ENCODE measurements at places on chromosomes 13 and 19.

DNA sequence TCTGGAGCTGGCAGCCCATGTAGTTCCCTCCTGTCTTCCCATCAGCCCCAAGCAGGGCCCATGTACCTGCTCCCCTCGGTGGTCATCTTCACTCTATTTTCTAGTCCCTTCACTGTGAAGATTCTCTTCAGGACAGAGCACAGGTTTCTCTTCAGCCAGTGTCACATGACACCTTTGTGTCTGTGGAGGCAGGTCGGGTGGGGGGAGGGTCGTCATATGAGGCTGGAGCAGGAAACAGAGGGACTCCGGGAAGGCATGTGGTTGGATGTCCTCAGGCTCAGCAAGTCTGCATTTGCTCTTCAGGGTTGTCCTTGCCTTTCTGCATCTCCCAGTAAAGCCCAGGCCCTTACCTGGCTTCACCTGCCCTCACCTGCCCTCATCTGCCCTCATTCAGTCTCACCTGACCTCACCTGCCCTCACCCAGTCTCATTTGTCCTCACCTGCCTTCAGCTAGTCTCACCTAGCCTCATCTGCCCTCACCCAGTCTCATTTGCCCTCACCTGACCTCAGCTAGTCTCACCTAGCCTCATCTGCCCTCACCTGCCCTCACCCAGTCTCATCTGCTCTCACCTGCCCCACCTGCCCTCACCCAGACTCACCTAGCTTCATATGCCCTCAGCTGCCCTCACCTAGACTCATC, 120.3 kb downstream of the ZDHHC20 start:
- H3K4me1 ChIP-seq: no peaks in the 10 kb centered on the region
- no peak for DNase-seq
- no peaks in the 10 kb centered on the region for H3K36me3 ChIP-seq
- H3K27ac ChIP-seq: no peak overlapping the region
- no peaks in the 10 kb centered on the region for H3K27me3 ChIP-seq

GRCh38 chr13:46662690-46663089, 109.7 kb downstream of the LRCH1 start:
- H3K4me1 ChIP-seq: peaks cover 44% of the 10 kb centered on the region
- H3K36me3 ChIP-seq: no peaks in the 10 kb centered on the region
- H3K4me3 ChIP-seq: no peak overlapping the region
- DNase-seq: no peak
- no peaks in the 10 kb centered on the region for H3K27me3 ChIP-seq

DNA sequence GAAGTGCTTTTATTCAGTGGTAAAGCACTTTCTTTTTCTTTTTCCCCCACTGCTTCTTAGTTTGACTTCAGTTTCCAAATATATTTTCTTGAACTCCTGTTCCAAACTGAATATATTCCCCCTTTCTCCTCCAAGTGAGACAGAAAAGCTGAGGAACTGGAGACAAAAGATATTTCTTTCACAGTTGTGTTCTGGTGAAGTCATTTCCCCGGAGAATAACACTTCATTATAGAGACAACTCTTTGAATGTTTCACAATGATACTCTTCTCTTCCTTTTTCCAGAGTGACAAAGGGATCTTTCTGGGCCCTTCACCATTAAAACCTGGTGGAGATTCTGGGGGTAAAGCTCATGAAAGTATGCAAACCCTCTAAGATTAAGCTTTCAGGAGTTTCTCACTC, 860.8 kb upstream of the SLITRK5 start:
- no peaks in the 10 kb centered on the region for H3K27me3 ChIP-seq
- no peak overlapping the region for H3K4me3 ChIP-seq
- no peak for DNase-seq
- H3K4me1 ChIP-seq: no peaks in the 10 kb centered on the region

- H3K4me1 ChIP-seq: peaks cover 7% of the 10 kb centered on the region
- H3K27me3 ChIP-seq: no peaks in the 10 kb centered on the region
- DNase-seq: no peak
- H3K27ac ChIP-seq: no peak overlapping the region
- no peaks in the 10 kb centered on the region for H3K36me3 ChIP-seq
These were observed 30.7 kb upstream of the DOCK9 start for GRCh38 chr13:99008577-99008976.

DNA sequence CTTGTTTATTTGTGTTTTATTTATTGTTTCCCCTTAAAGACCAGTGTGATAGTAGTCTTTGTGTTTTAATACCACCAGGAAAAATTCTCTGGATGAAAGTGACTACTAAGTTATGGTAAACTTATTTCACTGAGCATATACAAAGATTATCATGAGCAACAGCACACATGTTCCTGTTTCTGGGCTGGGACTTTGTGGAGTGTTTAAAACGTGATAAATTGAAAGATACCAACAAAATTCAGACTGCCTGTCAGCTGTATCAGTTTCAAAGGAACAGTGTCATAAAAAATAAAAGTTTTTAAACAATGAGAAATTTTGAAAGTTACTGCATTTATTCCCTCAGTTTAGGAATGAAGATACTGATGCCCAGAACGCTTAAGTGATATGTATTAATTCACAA, 259.4 kb downstream of the DACH1 start:
- no peaks in the 10 kb centered on the region for H3K27me3 ChIP-seq
- H3K4me1 ChIP-seq: no peaks in the 10 kb centered on the region
- no peaks in the 10 kb centered on the region for H3K36me3 ChIP-seq

- H3K36me3 ChIP-seq: peaks cover 2% of the 10 kb centered on the region
- H3K4me1 ChIP-seq: no peaks in the 10 kb centered on the region
- H3K27ac ChIP-seq: no peak overlapping the region
These were observed 50.7 kb downstream of the UGGT2 start for GRCh38 chr13:96002322-96003131.

GRCh38 chr13:105763851-105764250, 771.6 kb downstream of the EFNB2 start:
- H3K27me3 ChIP-seq: no peaks in the 10 kb centered on the region
- no peak overlapping the region for H3K4me3 ChIP-seq
- H3K27ac ChIP-seq: no peak overlapping the region
- H3K4me1 ChIP-seq: no peaks in the 10 kb centered on the region
- no peak for DNase-seq

- no peaks in the 10 kb centered on the region for H3K36me3 ChIP-seq
- peaks cover 44% of the 10 kb centered on the region for H3K4me1 ChIP-seq
- H3K4me3 ChIP-seq: no peak overlapping the region
- no peak for DNase-seq
- peak overlapping the region; percentile 99 for H3K27ac ChIP-seq
These were observed 1.9 kb upstream of the SELENOW start for GRCh38 chr19:47776568-47776967.

DNA sequence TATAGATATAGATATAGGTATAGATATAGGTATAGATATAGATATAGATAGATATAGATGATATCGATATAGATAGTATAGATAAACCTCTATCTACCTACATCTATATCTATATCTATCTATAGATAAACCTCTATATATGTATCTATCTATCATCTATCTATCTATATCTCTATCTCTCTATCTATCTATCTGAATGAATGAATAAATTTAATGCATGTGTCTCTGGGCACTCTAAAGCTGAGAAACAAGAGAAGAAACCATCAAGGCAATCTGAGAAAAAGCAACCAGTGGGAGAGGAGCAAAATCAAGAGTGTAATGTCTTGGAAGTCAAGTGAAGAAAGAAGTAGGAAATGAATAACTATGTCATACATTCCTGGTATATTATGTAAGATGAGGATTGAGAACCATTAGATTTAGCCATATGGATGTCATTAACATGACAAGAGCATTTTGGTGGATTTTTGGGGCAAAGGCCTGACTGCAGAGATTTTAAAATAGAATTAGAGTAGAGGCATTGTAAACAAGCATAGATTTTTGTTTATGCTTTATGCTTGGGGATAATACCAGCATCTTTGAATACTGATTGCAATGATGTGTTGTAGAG, 1262.7 kb upstream of the MIR17HG start:
- H3K27me3 ChIP-seq: no peaks in the 10 kb centered on the region
- no peak overlapping the region for H3K27ac ChIP-seq
- H3K36me3 ChIP-seq: no peaks in the 10 kb centered on the region
- no peaks in the 10 kb centered on the region for H3K4me1 ChIP-seq

GRCh38 chr13:45788011-45788410, 63.5 kb downstream of the SIAH3 start:
- no peaks in the 10 kb centered on the region for H3K27me3 ChIP-seq
- no peaks in the 10 kb centered on the region for H3K36me3 ChIP-seq
- no peaks in the 10 kb centered on the region for H3K4me1 ChIP-seq
- H3K4me3 ChIP-seq: no peak overlapping the region
- DNase-seq: no peak

DNA sequence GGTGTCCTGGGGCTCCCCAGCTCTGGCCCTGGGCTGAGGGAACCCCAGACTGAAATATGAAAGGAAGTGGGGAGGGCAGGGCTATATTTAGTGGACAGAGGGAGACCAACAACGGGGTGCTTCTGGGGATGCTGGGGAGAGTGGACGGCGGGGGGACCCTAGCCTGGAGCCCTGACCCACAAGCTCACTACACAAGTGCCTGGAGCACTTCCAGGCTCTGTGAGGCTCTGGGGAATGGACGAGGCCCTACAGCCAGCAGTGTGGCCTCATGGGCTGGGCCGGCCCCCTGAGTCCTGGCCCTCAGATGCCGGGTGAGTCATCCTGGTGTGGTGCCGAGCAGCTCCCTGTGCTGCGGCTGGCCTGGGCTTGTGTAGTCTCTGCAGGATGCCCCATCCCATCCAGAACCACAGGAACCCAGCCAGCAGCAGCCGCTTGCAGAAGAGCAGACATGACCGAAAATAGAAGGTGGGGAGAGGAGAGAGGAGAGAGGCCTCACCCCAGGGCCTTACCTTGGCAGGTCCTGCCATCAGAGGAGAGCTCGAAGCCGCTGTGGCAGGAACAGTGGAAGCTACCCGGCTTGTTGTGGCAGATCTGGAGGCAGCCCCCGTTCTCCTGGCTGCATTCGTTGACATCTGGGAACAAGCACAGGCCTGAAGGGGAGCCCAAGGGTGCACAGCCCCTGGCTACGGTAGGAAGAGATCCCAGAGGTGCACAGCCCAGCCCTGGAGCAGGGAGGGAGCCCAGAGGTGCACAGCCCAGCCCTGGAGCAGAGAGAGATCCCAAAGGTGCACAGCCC, 26.1 kb downstream of the GAS6 start:
- no peaks in the 10 kb centered on the region for H3K27me3 ChIP-seq
- H3K4me1 ChIP-seq: peaks cover 41% of the 10 kb centered on the region
- peak; percentile 84 for DNase-seq
- no peaks in the 10 kb centered on the region for H3K36me3 ChIP-seq

GRCh38 chr19:28737021-28737895, 475.7 kb downstream of the UQCRFS1 start:
- H3K27me3 ChIP-seq: no peaks in the 10 kb centered on the region
- H3K4me3 ChIP-seq: no peak overlapping the region
- no peak for DNase-seq
- H3K4me1 ChIP-seq: peaks cover 3% of the 10 kb centered on the region
- H3K36me3 ChIP-seq: no peaks in the 10 kb centered on the region

GRCh38 chr19:42333018-42333417, 7.6 kb downstream of the MEGF8 start:
- H3K4me1 ChIP-seq: no peaks in the 10 kb centered on the region
- no peak overlapping the region for H3K4me3 ChIP-seq
- no peaks in the 10 kb centered on the region for H3K36me3 ChIP-seq
- DNase-seq: no peak

DNA sequence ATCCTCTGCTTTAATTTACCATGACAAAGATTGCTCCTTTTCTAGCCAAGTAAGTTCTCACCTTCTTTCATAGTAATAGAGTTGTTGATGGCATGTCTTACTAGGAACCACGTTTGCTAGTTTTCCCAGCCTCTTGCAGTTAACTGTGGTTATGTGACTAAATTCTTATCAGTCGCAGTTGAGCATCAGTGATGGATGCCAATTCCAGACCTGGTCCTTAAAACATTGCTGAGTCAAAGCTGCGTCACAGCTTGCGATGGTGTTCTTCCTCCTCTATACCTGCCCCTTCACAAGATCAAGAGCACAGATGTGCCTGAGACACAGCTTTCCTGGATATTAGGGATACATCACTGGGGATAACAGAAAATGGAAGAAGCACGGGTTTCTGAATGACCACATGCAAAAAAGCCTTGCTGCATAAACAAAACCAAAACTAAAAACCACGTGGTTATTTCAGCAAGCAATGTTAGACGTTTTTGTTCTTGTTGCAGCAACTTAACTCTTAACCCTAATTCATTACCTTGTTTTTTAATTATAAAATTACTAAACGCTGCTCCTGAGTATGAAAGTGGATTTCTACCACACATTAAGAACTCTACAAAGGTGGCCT, 97.6 kb upstream of the DACH1 start:
- no peak overlapping the region for H3K4me3 ChIP-seq
- H3K4me1 ChIP-seq: no peaks in the 10 kb centered on the region
- DNase-seq: no peak
- no peaks in the 10 kb centered on the region for H3K36me3 ChIP-seq
- H3K27ac ChIP-seq: no peak overlapping the region

DNA sequence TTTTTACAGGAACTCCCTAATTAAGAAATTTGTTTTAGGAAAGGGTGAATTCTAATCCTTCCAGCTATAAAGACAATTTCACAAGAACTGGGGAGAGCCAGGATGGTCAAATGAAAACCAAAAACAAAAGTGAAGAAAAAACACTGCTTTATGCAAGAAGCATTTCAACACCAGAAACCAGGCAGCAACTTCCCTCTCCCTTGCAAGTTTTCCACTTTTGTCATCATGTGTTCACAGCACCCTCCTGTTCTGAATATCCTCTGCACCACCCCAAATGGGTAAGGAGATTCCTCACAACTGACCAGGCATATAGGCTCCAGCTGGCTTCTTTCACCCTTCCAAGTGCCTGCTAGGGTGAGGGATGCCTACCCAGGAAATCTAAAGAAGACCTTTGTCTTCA, 328.1 kb downstream of the TBC1D4 start:
- no peaks in the 10 kb centered on the region for H3K36me3 ChIP-seq
- DNase-seq: no peak
- H3K4me1 ChIP-seq: no peaks in the 10 kb centered on the region

GRCh38 chr19:14073261-14073924, 807 bp downstream of the MISP3 start:
- no peaks in the 10 kb centered on the region for H3K27me3 ChIP-seq
- peaks cover 36% of the 10 kb centered on the region for H3K4me1 ChIP-seq
- H3K4me3 ChIP-seq: peak overlapping the region; percentile 83
- DNase-seq: peak; percentile 80
- H3K36me3 ChIP-seq: no peaks in the 10 kb centered on the region

GRCh38 chr19:871446-872265, 12.2 kb downstream of the CFD start:
- H3K27ac ChIP-seq: peak overlapping the region; percentile 73
- DNase-seq: no peak
- peaks cover 12% of the 10 kb centered on the region for H3K4me1 ChIP-seq

DNA sequence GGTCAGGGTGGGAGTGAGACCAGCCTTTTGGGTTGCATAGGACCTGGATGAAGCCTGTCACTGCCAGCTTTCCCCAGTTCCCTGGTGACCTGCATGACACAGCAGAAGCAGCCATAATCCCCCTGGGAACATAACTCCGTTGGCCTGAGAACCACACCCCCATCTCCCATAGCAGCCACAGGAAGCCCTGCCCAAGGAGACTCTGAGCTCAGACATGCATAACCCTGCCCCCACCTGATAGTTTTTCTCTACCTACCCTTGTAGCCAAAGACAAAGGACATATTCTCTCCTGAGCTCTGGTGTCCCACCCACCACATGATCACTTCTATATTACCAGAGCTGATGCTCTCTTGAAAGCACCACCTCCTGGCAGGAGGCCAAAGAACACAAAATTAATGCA, 413.5 kb upstream of the HTR2A start:
- DNase-seq: no peak
- no peaks in the 10 kb centered on the region for H3K4me1 ChIP-seq
- H3K4me3 ChIP-seq: no peak overlapping the region
